NCI-H226 (cell line): ENCODE measurements at places on chromosomes 12 and 14.

DNA sequence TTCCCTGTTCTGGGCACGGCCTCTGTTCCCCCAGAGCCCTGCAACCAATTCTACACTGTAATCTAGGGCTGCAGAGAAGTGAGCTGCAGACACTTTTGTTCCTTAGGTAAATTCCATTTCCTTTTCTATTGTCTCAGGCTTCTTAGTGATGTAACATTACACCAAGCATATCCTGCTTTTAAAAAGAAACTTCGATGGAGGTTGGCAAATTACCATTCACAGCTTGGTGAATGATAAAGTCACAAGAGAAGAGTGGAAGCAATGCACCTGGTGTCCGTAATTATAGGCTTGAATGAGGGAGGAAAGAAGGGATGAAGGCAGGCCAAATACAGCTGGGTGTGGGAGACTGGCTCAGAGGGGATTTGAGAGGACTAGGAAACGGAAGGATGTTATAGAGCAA is 68.6 kb downstream of the PPM1A start:
- DNase-seq, result no peak

DNA sequence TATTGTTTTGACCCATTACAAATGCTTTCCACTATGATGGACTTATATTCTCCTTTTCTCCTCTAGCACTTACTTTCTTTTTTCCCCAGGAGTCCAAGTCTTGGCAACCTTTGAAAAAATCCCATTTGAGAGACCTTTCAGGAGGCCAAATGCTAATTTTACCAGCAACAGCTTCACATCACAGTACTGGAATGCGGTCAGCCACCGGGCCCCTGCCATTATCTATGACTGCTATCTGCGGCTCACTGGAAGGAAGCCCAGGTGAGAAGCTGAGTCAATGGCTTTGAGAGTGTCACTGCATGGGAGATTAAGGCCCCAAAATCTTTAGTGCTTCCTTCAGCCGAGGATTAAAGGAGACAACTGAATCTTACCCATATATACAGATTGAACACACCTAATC is 64.2 kb downstream of the ERGIC2 start:
- peak; percentile 52 for DNase-seq

- DNase-seq, result no peak
Observed at GRCh38 chr12:113898466-113898865, 67.7 kb downstream of the RBM19 start.

GRCh38 chr14:51576117-51576430 is 75.6 kb upstream of the FRMD6 start:
- DNase-seq, result no peak

DNA sequence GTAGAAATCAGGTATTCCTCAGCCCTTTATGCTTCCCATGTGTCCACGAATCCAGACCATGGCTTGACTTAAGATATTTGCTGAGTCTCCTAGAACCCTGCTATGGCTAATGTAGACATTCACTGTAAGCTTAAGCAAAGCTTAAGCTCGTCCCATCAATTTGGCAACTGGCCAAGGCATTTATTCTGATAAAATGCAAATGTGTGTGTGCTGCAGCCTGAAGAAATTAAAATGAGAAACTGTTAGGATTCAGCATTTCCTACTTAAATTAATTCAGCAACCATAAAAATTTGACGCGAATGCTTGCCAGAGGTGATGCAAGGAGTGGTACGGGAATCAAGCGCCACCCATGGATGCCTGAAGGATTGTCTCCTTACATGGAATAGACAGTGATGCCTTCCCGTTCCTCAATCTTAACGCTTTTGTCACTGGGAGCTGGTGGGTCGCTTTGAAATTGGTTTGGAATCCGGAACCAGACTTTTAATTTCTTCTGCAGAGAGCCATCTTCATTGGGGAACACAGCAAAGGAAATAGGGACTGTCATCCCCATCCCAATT is 13.2 kb downstream of the HEBP1 start:
- no peak for DNase-seq

GRCh38 chr12:52126050-52126604 is 46.6 kb downstream of the SMIM41 start:
- no peak for DNase-seq

DNA sequence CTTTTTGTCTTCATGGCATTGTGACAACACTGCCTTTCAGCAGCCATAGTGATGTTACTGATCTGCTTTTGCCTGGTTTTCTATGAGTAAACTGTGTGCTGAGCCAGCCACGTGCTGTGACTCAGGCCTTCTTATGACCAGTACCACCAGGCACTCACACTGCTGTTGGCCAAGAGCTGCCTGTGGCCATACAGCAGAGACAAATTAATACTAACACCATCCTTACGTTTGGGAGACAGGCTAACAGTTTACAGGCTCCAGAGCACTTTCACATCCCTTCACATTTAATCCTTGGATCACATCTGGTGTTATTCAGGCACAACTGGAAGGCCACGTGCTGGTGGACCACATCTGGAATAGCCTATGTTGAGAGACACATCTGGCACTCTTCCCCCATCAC is 377.9 kb downstream of the CCDC91 start:
- peak; percentile 78 for DNase-seq

- no peak for DNase-seq
Observed at GRCh38 chr14:71625175-71625574, 307.1 kb upstream of the RGS6 start.

DNA sequence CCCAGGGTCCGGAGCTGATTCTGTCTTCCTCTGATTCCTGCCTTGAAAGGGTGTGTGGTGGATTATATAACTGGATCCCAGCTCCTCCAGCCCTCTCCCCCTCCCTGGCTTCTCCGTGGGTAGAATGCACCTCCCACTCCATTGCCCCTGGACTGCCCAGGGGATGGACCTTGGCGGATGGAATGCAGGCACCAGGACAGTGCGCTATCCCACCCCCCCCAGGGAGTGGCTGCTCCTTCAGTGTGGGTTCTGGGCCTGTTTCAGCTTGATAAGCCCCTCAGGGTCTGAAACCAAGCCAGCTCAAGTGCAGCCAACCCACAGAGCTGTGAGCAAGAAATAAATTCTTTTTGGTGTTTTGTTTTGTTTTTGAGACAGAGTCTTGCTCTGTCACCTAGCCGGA is 112.4 kb upstream of the TMEM132D start:
- no peak for DNase-seq

DNA sequence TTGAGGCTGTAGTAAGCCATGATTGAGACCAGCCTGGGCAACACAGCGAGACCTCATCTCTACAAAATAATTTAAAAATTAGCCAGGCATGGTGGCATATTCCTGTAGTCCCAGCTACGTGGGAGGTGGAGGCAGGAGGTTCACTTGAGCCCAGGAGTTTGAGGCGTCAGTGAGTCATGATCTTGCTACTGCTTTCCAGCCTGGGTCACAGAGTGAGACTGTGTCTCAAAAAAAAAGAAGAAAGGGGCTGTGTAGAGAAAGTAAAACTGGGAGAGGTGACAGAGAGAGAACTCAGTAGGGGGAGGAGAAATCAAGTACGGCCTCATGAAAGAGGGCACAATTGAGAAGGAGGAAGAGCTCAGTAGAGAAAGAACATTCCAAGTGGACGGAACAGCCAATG is 12.4 kb downstream of the TECPR2 start:
- no peak for DNase-seq

GRCh38 chr14:21924479-21924878 is 250.9 kb upstream of the OR4E1 start:
- no peak for DNase-seq

DNA sequence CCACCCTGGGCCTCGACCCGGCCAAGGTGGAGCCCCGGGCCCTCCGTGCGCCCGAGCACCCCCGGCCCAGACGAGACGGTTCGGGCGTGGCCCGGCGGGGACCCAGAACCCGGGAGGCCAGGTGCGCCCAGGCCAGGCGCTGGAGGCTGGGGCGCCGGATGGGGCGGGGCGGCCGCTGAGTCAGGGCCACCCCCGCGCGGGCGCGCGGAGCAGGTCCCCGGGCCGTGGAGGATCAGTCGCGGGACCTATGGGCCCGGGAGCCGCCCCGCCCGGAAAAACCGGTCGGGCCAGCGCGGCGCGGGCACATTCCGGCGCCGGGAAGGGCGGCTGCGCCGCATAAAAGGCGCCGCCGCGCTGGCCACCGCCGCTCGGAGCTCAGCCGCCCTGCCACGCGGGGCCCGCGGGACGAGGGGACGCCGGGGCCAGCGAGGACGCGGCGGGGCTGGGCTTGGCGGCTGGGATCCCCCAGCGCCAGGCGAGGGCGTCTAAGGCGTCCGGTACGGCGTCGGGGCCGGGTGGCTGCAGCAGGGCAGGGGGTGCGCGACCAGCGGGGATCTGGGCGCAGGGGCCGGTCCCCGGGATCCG is 21.5 kb upstream of the KIF26A start:
- DNase-seq, result no peak

GRCh38 chr14:68627050-68627867 is 165.6 kb downstream of the ZFP36L1 start:
- no peak for DNase-seq

DNA sequence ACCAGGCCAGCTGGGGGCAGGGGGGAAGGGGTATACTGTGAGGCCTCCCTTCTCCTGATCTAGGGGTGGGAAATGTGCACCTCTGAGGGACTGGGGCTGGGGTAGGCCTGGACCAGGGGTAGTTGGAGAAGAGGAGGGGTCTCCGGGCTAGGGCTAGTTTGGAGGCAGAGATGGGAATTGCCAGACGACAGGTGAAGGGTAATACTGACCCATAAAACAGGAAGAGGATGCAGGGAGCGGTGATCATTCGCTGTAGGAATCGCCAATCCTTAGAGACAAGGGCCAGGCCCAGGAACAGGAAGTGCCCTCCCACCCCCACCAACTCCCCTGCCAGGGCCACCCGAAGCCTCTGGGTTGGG is 4.4 kb downstream of the SLC22A17 start:
- no peak for DNase-seq

DNA sequence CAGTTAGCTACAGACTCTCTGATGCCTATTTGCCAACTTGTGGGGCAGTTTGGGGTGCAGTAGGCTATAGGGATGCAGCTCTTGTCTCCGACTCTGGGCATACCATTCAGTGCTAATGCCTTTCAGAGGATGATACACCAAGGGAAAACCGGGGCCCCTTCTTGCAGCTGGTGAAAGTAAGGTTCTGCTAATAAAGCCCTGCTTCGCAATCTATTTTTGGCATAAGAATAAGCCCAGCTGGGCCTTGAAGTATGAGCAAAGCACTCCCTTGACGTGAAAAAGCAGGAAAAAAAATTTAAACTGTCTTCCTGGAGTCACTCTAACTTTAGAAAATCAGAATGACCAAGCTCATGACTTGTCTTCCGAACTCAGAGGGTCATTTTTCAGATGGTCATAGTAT is 124.1 kb upstream of the RBM19 start:
- no peak for DNase-seq

DNA sequence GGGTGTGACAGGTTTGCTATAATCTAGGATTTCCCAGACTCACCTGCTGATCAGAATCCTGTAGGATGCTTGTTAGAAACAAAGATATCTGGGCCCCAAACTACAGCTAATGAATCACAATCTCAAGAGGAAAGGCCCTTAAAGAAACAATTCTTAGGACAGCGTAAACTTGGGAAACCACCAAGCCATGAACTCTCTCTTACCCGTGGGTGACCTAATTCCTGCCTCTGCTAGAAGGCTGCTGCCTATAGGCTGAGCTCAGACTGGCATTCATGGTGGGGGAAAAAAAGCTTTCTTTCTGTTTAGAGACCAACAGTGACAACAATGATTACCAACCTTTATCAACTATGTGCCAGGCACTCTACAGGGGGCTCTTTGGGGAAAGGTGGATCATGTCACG is 213.9 kb upstream of the FKBP4 start:
- no peak for DNase-seq

DNA sequence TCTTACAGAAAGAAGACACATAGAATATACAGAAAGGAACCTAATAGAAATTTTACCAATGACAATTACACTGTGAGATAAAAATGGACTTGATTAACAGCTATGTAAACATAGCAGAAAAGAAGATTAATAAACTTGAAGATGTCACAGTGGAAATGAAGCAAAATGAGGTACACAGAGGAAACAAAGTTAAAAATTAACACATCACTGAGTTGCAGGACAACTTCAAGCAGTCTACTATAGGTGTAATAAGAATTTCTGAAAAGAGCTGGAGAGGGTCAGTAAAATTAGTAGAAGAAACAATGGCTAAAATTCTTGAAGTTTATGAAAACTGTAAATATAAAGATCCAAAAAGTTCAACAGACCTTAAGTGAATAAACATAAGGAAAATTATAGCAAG is 738.7 kb downstream of the C12orf50 start:
- no peak for DNase-seq

GRCh38 chr12:50234347-50234746 is 49.0 kb downstream of the LIMA1 start:
- DNase-seq, result peak; percentile 78

DNA sequence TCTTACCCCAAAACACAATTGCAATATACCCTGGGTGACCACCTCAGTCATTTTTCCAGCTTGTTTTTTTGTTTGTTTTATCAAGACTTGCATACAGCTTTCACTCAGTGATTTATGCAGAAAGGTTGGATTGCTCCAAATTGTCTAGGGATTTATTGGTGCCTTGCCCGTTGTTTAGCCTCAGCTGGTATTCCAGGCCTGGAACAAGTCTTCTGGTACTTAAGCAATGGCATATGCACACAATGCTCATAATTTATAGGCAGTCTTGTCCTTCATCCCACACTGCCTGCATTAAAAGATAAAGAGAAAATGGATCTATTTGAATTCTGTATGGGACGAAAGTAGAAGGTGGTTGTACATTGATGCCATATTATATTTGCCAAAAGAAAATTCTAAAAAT is 392.5 kb downstream of the ADAMTS20 start:
- DNase-seq, result no peak

DNA sequence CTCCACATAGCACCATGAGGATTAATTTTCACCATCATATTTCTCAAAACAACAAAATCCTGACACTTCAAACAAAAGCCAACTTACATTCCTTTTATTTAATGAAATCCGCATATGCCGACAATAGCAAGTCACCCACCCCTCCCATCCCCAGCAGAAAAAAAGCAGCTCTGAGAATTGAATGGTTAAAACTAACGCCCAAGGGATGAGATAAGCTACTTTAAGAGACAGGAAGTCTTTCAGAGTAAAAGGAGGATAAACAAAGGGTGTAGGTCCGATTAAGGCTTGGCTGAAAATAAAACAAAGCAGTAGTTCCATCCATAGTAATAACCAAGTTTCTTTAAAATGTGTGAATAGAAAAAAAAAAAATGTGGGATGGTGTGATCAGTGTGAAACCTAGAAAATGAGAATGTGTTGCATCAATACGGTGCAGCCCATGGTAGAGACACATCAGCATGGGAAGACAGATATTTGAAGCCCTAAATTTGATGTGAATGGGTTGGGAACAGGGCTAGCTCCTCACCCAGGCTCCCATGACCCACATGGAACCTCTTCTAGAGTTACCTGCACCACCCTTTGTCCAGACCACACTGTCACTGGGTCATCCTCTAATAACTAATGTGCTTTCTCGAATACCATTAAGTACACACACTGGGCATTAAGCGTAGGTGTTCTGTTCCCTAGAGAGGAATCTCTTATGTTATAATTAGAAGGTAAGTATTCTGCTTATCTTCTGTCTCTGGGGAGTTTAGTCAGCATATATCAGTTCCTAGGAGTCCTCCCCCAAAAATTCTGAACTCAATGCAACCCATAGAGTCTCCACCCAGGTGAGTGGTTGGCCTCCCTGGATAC is 31.7 kb downstream of the RTRAF start:
- DNase-seq, result no peak
